ENCODE measurements at places on chromosomes 1 and 21. TPM values are rescaled to one million over a fixed set of nuclear protein-coding genes. Genes with fewer than 3 reads are reported as not detected.

The SDC3 gene
- total RNA-seq: 28.8 TPM

The RIMS3 gene
- total RNA-seq: 2.0 TPM

The SPATA1 gene
- 1.00 TPM for total RNA-seq

The KCNE1 gene
- 0.71 TPM for total RNA-seq

The LRRIQ3 gene
- 1.2 TPM for total RNA-seq

The TFAP2E gene
- 0.43 TPM for total RNA-seq

The NPPA gene
- total RNA-seq: 200 TPM

The SLC39A1 gene
- 55.3 TPM for total RNA-seq

The SPRR1A gene
- total RNA-seq: not detected

The TNFSF4 gene
- 1.6 TPM for total RNA-seq

The SIM2 gene
- total RNA-seq: not detected

The BSND gene
- not detected for total RNA-seq

The TMEM222 gene
- 25.9 TPM for total RNA-seq

The CRYBG2 gene
- total RNA-seq: not detected

DNA sequence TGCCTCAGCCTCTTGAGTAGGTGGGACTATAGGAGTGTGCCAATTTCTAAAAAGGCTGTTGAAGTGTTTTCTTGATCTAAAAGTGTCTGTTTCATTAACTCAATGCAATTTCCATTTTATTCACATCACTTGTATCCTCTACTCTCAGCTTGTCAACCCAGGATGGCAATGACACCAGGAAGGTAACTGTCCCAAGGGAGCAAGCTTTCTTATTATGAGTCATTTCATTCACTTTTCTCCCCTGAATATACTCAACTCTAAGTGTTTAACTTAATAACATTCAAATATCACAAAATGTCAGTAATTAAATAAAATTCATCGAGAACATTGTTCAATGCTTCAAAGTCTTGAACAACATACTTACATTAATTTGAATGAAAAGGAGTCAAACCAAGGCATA, 22.9 kb upstream of the GFI1 start:
- H3K4me3 ChIP-seq: no peak overlapping the region
- H3K27ac ChIP-seq: no peak overlapping the region
- no peaks in the 10 kb centered on the region for H3K36me3 ChIP-seq

- no peaks in the 10 kb centered on the region for H3K36me3 ChIP-seq
- H3K27me3 ChIP-seq: no peaks in the 10 kb centered on the region
- no peak overlapping the region for H3K27ac ChIP-seq
- no peaks in the 10 kb centered on the region for H3K4me1 ChIP-seq
These were observed 382.8 kb downstream of the RRAGC start for GRCh38 chr1:38476850-38477178.

- H3K36me3 ChIP-seq: no peaks in the 10 kb centered on the region
- H3K4me3 ChIP-seq: no peak overlapping the region
- no peaks in the 10 kb centered on the region for H3K27me3 ChIP-seq
- no peak overlapping the region for H3K27ac ChIP-seq
- no peaks in the 10 kb centered on the region for H3K4me1 ChIP-seq
These were observed 52.5 kb upstream of the CD55 start for GRCh38 chr1:207268753-207269511.

DNA sequence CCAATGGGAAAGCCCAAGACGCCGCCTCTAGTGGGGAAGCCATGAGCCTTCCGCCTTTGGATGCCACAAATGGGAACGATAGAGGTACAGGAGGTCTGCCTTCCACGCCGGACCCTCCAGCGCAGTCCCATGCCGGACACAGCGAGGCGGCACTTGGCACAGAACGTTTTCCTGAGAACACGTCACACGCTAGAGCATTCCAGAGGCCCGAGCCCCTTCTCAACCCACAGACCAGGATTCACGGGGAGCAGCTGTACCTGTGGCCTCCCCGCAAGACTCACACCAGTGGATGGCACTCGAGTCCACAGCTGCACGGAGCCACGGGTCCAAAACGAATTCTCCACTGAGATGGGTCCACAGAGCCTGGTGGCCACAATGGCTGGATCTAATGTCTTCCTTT, 31.5 kb upstream of the RIPK4 start:
- H3K4me1 ChIP-seq: no peaks in the 10 kb centered on the region
- peaks cover 38% of the 10 kb centered on the region for H3K36me3 ChIP-seq
- H3K4me3 ChIP-seq: no peak overlapping the region
- H3K27ac ChIP-seq: no peak overlapping the region

- peaks cover 14% of the 10 kb centered on the region for H3K36me3 ChIP-seq
- H3K27ac ChIP-seq: no peak overlapping the region
- peaks cover 17% of the 10 kb centered on the region for H3K4me1 ChIP-seq
- no peaks in the 10 kb centered on the region for H3K27me3 ChIP-seq
- H3K4me3 ChIP-seq: no peak overlapping the region
These were observed 5.8 kb downstream of the TMEM240 start for GRCh38 chr1:1534401-1535154.

DNA sequence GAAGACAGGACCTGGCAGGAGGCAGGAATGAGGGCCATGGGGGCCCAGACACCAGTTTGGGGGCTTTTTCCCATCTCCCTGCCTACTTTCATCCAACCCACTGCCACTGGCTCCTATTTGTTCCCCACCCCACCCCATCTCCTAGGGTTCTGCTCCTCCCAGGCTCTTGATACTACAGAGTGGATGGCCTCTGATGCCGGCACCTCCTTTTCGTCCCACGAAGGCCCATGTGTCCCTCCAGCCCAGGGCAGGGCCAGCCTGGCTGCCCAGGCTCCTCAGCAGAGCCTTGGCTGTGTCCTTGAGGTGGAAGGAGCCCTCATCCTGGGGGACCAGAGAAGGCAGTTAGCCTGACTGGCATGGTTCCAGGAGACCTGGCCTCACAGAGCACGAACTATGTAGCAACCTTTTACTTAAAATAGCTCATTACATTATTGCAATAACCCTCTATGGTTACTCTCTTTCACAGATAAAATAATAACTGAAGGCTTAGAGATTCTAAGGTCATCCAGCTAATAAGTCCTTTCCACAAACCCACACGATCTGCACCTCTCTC, 3.5 kb downstream of the POMGNT1 start:
- H3K36me3 ChIP-seq: peaks cover 57% of the 10 kb centered on the region
- no peak for DNase-seq
- peak overlapping the region; percentile 44 for H3K27ac ChIP-seq
- H3K4me1 ChIP-seq: peaks cover 19% of the 10 kb centered on the region

DNA sequence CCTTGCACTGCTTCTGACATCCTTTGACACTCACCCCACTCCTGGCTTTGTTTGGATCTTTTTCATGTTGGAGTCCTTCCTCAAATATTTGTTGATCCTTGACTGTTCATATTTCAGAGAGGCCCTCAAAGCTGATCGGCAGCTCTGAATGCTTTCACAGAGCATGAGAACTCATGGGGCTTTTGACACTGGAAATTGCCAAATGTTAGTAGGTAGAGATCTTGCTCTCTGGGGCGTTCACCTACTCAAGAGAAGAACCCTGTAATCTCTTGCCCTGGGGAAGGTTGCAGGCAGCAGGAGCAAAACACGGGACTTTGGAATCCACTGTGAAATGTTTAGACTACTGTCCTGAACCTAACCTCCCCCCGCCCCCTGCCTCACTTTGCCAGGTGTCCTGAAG, 67.4 kb upstream of the STUM start:
- H3K4me1 ChIP-seq: no peaks in the 10 kb centered on the region
- no peak overlapping the region for H3K4me3 ChIP-seq
- H3K36me3 ChIP-seq: no peaks in the 10 kb centered on the region
- no peak for DNase-seq

GRCh38 chr1:159866066-159866465, 3.6 kb upstream of the VSIG8 start:
- H3K36me3 ChIP-seq: no peaks in the 10 kb centered on the region
- H3K27ac ChIP-seq: no peak overlapping the region
- DNase-seq: no peak

GRCh38 chr1:171654942-171655745, 2.7 kb upstream of the MYOC start:
- peaks cover 45% of the 10 kb centered on the region for H3K4me1 ChIP-seq
- peak; percentile 85 for DNase-seq
- H3K27ac ChIP-seq: peak overlapping the region; percentile 73
- H3K27me3 ChIP-seq: no peaks in the 10 kb centered on the region
- no peaks in the 10 kb centered on the region for H3K36me3 ChIP-seq
- peak overlapping the region; percentile 20 for H3K4me3 ChIP-seq

DNA sequence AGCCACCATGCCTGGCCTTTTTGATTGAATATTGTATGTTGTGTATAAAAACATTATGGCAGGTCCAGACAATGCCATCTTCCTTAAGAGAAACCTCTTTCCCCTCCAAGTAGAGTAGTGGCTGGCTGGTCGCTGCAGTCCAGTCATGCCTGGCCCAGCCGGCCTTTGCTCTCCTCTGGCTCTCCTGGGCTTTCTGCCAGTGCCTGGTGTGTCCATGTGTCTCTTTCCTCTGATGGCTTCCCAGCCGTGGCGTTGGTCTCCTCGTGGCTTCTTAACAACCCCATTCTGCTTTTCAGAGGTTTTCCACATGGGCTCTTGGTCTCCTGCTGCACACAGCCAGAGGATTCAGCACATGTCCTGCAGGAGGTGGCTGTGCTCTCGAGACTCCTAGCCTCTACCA, 58.7 kb downstream of the DIP2A start:
- H3K27ac ChIP-seq: no peak overlapping the region
- no peak overlapping the region for H3K4me3 ChIP-seq
- no peaks in the 10 kb centered on the region for H3K4me1 ChIP-seq
- peaks cover 50% of the 10 kb centered on the region for H3K36me3 ChIP-seq

DNA sequence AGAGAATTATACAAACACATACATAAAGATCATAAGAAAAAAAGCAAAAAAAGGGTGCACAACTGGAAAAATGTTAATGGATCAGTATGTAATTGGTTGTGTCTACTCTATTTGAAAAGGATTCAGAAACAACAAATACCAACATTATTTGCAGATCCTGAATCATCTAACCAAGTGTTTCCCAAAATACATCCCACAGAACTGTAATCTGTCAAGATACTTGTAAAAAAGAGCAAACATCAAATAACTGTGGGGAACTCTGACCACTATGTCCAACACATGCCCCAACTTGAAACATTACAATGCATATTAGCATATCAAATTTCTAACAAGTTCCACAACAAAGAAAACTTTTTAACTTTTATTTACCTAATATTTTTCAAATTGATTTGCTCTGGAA, 22.6 kb downstream of the ANKRD13C start:
- H3K27me3 ChIP-seq: no peaks in the 10 kb centered on the region
- no peak overlapping the region for H3K4me3 ChIP-seq
- DNase-seq: no peak

GRCh38 chr1:226453015-226453704, 45.3 kb upstream of the PARP1 start:
- no peaks in the 10 kb centered on the region for H3K36me3 ChIP-seq
- DNase-seq: no peak
- no peaks in the 10 kb centered on the region for H3K4me1 ChIP-seq
- H3K4me3 ChIP-seq: no peak overlapping the region
- no peaks in the 10 kb centered on the region for H3K27me3 ChIP-seq
- no peak overlapping the region for H3K27ac ChIP-seq

- peak overlapping the region; percentile 8 for H3K27ac ChIP-seq
- H3K4me3 ChIP-seq: no peak overlapping the region
- no peaks in the 10 kb centered on the region for H3K27me3 ChIP-seq
- no peaks in the 10 kb centered on the region for H3K36me3 ChIP-seq
These were observed 7.1 kb upstream of the ZNF697 start for GRCh38 chr1:119655154-119655553.

Measured in heart left ventricle (tissue), 16 donors.